Esophagus muscularis mucosa (tissue), 4 donors: ENCODE measurements at places on chromosomes 5 and 9. TPM values are rescaled to one million over a fixed set of nuclear protein-coding genes. Genes with fewer than 3 reads are reported as not detected.

GRCh38 chr5:10431415-10431814 lies 10.3 kb upstream of the ROPN1L start:
- DNase-seq = no peak

The RFX3 gene
- 4.5 TPM for total RNA-seq

The NR5A1 gene
- total RNA-seq = 0.17 TPM

DNA sequence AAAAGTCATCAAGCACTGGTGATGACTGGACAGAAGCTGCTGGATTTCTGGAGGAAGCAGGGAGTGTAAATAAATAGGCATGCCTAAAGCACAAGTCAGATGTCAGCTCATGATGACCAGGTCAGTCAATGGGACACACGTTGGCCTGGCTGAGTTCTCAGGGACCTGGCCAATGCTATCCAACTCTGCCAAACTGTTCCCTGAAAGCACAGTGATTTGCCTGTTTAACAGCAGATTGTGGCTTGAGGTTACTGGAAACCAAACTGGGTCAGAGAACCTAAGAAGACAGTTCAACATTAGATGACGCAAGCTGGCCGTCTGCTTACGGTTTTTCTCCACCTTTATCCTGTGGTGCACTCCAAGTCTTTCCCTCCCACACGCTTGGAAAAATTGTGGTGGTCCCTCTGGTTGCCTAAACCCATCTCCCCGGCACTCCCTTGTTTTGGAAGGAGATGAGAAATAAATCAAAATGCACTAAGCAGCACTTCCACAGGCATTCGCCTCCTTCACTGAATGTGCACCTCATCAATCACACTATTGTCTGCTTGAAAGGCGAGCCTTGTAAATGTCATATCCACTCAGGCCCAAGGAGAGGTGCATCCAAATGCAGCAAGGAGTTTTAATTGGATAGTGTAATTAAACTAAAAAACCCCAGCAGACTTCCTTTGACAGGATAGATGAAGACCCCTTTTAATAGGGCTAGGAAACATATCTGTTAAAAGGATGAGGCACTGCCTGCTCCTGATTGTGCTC lies 199.4 kb downstream of the GAPVD1 start:
- DNase-seq = no peak

The GARNL3 gene
- total RNA-seq = 13.7 TPM

The FOXD4L4 gene
- not detected for total RNA-seq

DNA sequence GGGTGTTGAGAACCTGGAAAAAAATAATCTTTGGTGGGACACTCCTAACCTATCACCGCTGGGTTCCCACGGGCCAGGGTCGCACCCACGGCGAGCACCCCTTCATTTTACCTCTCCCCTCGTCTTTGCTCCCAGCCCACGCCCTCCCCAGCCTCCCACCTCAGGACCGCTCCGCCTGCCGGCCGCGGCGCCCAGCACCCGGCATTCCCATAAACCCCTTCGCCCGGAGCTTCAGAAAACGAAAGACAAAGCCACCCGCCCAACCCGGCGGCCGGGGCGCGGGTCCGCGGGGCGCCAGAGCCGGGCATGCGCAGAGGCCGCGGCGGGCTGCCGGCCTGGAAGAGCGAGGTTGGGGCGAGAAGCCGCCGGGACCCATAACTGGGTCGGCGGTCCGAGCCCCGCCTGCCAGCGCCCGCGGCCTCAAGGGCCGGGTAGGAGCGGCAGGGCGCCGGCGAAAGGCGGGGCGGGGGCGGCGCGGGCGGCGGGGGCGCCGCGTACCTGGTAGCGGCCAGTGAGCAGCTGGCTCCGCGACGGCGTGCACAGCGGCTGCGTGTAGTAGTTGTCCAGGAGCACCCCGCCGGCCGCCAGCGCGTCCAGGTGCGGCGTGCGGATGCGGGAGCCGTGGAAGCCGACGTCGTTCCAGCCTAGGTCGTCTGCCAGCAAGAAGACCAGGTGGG lies 533 bp downstream of the ARSB start:
- peak; percentile 96 for DNase-seq

The WNK2 gene
- 36.1 TPM for total RNA-seq

GRCh38 chr5:140114341-140115185 lies 654 bp downstream of the PURA start:
- peak; percentile 94 for DNase-seq

DNA sequence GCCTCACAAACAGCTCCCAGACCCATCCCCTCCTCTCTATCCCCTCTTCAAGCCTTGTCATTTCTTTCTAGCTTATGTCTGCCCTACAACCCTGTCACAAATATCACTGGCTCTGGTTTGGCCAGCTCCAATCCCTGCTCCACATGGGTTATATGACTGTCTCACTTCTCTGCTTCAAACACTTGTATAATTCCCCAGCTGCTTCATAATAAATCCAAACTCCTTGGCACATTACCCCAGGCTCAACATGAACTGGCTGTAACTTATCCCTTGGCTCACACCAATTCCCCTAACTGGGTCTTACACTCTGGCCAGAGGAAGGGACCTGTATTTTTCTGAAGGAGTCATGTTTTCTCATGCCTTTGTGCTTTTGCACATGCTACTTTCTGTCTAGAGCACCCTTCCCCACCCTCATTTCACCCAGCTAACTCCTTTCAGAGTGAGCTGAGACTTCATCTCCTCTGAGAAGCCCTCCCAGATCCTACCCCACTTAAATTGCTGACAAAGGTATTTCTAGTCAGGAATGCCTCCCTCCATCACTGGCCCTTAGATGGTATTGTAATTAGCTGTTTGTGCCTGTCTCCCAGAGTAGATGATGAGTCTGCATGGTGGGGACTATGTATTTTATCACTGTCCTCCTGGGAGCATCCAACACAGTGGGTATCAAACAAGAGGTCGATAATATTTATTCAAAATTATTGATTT lies 5.3 kb downstream of the PRXL2C start:
- no peak for DNase-seq

DNA sequence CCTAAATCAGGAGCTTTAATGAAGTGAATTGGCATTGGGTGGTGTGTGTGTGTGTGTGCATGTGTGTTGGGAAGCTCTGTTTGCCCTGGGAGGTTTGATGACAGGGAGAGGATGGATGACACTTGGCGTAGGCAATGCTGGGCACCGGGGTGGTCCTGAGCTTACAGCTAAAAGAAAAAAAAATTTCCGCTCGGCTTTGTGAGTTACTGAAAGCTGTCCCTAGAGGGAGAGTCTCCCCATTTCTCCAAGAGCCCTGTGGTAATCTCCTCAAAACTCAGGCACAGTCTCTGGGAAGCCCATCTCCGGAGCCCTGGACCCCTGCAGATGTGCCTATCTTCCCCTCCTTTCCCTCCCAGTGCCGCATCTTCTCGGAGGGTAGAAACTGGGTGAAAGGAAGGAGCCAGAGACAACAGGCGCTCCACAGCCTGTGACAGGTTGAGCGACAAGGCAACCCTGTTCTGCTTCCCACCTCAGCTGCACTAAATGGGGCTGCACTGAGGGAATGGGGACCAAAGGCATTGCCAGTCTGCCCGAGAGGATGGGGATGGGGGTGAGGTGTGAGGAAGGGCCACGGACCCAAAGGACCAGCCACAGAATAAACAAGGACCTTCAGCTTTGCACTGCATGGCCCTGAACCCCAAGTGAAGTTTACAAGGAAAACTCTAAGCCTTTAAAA lies 35.8 kb upstream of the TIFAB start:
- no peak for DNase-seq

The TMC1 gene
- total RNA-seq = not detected

- DNase-seq = no peak
These were observed 1.5 kb downstream of the ZCCHC7 start for GRCh38 chr9:37121881-37122280.

DNA sequence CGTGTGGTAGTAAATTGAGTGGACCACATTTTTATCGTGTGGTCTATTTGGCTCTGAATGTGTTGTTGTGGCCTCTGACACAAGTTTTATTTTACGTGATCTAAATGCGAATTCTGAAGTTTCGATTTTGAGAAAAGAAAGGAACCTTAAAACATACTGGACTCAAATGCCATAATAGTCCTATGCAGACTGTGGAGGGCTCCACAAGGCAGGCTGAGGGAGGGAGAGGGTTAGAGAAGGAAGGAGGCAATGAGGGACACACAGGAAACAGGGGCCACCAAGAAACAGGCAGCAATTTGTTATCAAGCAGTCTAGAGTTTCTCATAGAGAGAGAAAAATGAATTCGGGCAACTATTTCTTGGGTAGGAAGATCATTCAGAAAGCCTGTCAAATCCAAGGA lies 110.4 kb upstream of the SEMA6A start:
- no peak for DNase-seq

- DNase-seq = no peak
These were observed 487.2 kb upstream of the ST8SIA4 start for GRCh38 chr5:101390151-101390908.

DNA sequence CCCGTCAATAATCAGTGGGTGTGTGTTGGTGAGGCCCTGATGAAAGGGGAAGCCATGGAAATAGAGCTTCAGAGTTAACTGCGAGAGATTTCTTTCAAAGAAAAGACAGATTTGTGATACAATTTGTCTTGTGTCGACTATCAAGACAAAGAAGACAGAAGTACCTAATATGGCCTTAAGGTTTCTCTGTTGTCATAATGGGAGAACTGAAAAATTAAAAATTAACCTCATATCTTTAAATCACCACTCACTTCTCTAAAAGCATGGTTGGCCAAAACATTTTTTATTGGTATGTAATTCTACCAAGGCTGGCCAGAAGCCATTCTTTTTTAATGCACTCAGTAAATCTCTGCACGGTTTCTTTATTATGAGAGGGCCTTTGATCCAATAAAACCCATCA lies 282.9 kb upstream of the WWC1 start:
- no peak for DNase-seq

The NR6A1 gene
- total RNA-seq = 2.1 TPM

- DNase-seq = no peak
These were observed 58.3 kb upstream of the AFAP1L1 start for GRCh38 chr5:149213264-149213880.
